Glutamatergic neuron (in vitro differentiated cells): ENCODE measurements at places on chromosomes 1 and 21.

DNA sequence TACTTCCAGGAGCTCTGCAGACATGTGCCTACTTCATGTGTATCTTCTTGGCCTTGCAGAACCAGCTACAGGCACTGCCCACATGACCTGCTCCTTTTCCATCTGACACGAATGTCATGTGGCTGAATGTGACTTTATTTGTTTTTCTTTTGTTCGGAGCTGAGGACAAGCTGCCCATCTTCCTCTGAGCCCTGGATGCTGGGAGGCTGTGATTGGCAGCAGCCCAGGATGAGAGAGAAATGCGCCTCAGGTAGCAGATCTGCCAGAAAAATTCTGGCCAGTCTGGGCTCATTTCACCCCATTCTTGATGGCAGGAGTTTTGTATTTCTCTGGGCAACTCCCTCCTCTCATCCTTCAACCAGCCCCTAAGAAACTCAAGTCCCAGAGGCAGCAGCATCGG is 372.0 kb downstream of the RPS6KC1 start:
- DNase-seq, result no peak

- no peak for DNase-seq
Observed at GRCh38 chr1:94083681-94084080, 37.3 kb downstream of the ABCA4 start.

DNA sequence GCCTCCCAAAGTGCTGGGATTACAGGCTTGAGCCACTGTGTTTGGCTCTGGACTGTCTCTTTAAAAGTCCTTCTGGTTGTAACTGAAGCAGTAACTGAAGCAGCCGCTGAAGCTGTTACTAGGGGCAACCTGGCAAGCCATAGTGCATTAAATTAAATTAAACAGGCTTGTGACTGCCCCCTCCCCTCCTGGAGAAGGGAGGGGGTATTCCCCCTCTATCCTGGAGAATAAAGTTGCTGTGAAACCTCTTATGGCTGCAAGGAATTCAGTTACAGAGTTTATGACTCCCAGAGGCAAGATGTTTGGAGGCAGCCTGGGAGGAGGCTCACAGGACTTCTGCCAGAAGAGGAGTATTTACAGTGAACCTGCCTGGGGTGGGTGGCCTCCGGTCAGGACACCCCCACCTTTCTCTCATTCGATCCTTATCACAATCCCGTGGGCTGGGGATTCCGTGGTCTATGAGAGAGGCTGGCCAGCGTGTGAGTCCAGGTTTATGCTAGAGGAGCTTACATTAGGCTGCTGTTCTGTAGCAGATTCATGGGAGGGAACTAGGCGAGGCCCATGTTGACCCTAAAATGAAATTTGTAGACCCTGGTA is 8.3 kb downstream of the TTC22 start:
- DNase-seq, result no peak

DNA sequence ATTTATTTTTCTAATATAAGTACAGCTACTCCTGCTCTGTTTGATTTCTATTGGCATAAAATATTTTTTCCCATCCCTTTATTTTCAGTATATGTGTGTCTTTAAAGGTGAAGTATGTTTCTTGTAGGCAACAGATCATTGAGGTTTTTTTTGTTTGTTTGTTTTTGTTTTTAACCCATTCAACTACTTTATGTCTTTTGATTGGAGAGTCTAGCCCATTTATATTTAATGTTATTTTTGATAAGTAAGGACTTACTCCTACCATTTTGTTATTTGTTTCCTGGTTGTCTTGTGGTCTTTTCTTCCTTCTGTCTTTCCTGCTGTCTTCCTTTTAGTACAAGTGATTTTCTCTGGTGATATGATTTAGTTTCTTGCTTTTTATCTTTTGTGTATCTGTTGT is 285.1 kb upstream of the PROX1 start:
- DNase-seq, result no peak

DNA sequence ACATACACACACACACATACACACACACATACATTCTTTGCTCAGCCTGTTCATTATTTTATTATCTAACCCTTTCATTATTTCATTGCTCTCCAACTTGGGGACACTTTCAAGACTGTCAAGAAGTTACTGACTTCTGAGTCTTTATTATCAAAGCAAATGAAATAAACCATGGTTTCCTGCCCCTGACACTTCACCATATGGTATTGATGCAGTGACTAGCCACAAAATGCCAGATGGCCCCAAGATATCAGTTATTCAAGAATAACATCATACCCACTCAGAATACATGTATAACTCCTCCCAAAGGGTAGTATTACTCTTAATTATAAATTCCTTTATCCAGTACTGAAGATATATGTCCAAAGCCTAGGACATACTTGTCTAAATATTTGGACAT is 197.3 kb downstream of the MRPL39 start:
- no peak for DNase-seq

DNA sequence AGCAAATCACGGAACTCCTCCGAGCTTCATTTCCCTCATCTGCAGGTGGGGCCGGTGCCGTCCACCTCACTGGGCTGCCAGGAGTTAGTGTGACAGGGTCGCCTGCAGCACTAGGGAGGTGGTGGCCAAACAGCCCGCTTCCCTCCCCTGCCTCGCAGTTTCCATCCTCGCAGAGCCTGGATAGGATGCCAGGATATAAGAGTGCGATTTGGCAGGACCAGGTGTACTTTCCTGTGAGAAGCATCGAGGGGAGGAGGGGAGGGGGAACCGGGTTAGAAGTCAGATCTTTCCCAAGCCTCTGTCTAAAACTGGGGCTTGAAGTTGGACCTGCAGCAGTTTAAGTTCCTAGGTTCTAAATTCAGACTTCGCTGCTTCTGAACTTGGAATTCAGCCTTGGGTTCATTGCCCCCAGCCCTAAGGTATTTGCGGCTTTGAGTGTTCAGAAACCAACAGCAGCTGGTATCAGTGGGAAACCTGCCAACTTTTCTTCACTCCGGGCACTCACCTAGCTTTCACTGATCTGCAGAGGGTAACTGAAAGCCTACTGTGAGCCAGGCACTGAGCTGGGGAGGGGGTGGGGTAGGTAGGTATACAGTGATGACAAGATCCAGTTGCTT is 1.7 kb upstream of the JUN start:
- no peak for DNase-seq

DNA sequence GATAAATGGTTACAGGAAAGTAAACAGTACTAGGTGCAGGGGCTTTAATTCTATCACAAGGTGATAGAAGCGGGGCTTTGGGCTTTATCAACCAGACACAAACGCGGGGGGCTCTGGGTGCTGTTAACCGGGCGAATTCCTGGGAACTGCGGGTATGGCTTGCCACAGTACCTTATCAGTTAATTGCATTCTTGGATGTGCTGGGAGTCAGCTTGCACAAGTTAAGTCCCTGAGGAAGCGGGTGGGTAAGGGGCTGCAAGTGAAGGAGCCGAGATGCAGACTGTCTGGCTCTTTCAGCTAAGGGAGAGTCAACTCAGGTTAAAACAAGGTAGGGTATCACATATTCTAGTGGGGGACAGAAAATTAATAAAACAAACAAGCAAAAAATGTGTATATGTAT is 661 bp downstream of the GBP4 start:
- DNase-seq, result no peak

GRCh38 chr1:236904892-236905741 is 99.1 kb downstream of the MT1HL1 start:
- no peak for DNase-seq

DNA sequence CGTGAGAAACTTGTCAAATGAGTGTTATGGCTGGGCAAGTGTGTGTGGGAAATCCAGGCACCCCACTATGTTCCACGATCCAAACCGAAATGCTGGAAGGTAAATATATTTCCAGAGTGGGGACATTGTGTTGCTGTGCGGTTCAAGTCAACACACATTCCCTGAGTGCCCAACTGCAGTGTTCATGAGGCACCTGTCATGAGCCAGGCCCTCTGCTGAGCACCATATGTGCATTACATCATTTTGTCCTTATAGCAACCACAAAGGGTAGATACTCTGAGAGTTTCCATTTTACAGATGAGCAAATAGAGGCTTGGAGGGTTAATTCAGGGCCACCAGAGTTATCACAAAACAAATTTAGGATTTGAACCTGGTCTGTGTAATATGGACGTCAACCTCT is 59.9 kb upstream of the SOD1 start:
- DNase-seq, result no peak

DNA sequence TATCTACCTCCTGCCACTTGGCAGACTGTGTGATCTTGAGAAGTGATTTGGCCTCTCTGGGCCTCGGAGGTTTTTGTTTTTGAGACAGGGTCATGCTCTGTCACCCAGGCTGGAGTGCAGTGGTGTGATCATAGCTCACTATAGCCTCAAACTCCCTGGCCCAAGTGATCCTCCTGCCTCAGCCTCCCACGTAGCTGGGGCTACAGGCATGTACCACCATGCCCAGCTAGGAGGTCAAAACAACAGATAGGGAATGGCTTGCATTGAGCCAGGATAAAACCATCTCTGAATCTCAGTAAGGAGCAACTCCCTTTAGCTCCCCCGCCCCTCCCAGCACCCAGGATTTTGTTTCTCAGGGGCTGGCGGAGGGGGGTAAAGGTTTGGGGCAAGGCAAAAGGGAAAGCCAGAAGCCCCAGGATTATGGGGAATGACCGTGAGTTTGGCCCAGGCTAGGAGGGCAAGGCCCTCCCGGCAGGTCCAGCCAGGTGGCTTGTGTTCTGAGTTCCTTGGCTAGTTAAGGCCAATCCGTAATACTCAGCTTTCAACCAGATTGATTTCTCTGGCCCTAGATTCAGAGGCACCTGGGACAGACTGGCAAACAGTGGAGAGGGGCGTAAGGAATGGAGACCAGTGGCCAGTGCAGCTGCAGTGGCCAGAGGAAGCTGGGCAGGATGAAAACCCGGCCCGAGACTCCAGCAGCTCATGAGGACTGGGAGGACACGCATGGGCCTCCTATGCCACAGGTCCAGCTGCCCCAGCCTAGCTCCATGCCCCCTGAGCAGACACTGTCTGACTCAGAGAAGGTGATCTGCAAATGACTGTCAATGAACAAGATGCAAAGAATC is 130.1 kb downstream of the DMRTB1 start:
- no peak for DNase-seq

DNA sequence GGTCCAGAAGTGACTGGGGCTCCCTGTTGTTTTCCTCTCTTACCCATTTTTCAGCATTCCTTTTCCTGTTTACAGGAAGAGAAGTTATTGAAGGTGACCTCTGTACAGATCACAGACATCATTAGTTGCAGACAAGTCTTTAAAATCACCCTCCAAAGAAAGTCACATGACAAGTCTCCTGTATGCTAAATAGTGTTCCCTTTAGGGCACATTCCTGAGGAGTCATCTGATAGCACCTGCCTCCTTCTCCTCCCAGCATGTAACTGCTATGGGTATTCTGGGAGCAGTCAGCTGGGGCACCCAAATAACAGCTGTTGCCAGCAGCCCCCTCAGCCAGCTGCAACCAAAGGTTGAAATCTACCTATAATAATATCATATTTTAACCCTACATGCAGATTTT is 200.6 kb downstream of the PTGER3 start:
- no peak for DNase-seq

- DNase-seq, result no peak
Observed at GRCh38 chr1:174623324-174624035, 175.7 kb downstream of the GPR52 start.

DNA sequence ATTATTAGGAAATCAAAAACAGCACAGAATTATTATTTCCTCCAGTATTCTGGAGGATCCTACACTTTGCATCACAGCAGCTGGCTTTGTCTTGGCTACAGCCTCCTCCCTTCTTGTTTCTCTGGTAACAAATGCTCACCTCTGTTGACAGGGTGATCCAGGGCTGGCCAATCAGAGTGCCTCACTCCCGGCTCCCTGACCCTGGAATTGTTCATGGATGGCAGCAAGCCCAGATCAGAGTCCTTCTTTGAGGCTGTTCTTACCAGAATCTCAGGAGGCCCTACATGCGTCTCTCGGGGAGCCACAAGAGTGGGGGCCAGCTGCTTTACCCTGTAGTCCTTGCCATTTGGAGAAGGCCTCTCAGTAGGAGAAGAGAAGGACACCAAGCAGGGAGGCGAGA is 48.4 kb upstream of the IGSF5 start:
- no peak for DNase-seq

DNA sequence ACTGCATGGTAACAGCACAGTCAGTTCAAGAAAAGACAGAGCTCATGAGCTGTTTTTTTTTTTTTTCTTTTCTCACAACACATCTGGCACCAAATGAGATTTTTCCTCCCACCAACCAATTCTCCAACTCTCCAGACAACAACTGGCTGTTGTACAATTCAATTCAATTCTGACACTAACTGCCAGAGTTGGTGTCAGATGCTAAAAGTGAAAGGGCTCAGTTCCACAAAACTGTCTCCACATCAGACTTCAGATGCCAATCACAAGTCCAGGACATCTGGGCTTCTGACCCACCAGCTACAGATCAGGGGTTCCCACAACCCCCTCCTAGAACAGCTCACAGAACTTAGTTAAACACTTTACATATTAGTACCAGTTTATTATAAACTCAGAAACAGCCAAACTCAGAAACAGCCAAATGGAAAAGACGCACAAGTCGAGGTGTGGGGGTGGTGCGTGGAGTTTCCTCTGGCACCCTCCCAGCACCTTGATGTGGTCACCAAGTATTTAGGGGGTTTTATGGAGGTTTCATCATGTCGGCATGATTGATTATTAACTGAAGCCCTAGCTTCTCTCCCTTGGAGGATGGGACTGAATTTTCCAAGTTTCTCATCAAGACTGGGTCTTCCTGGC is 39.2 kb upstream of the LRRC8D start:
- no peak for DNase-seq

- DNase-seq, result no peak
Observed at GRCh38 chr1:34276606-34277005, 99.9 kb downstream of the C1orf94 start.

- no peak for DNase-seq
Observed at GRCh38 chr21:25422610-25423608, 184.4 kb downstream of the MRPL39 start.

- no peak for DNase-seq
Observed at GRCh38 chr1:154730986-154731489, 123.1 kb upstream of the ADAR start.

- no peak for DNase-seq
Observed at GRCh38 chr1:212040629-212041412, 5.3 kb downstream of the DTL start.

DNA sequence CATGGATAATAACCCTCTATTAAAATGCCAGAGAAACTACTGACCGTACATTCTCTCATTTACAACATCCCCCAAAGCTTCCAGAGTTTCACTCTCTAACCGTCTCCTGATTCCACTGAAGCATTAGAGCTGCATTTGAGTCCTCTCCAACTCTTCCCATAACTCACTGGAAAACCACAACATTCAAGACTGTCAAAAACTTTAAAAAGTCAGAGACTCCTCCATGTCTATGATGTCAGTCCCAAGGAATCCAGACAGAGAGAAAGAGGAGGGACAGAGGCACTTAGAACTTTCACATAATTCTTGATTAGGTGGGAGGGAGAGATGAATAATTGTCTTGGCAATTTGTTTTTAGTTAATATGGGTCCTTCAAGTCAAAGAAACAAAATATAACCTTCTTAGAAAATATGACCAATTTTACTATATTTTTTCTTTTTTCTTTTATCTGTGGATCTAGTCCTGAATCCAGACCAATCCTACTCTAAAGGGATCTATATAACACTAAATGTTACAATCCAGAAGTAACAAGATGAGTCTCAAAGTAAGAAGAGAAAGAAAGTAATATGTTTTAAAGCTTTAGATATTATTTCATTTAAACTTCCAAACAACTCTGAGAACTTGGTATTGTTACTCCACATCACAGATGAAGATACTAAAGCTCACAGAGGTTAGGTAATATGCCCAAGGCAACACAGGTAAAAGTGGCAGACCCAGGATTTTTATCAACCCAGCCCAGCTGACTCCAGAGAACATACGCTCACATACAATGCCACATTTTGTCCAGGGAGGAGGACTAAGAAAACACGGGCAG is 23.8 kb downstream of the OTUD7B start:
- DNase-seq, result no peak
